ENCODE measurements at places on chromosomes 7 and 10. TPM values are rescaled to one million over a fixed set of nuclear protein-coding genes. Genes with fewer than 3 reads are reported as not detected.
A peak's percentile ranks its signal among the peaks of the same experiment; 100 is the strongest.

DNA sequence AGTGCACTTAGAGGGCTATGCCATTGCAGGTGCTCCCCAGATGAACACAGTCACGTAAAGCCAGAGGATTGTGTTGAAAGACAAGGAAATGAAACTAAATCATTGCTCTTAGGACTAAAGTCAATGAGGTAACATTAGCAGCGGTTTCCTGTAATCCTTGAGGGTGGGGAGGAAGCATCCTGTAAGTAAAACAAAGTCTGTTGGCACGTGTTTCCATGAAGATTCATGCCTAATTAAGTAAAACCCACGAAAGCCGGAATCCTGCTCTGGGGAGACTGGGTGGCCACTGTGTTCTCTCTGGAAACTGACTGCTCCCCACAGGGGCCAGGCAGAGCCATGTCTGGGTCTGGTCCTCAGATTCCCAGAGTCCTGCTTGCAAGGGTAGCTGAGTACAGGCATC is 18.3 kb downstream of the STEAP1B start:
- no peak for DNase-seq

The PRLHR gene
- total RNA-seq, result 0.36 TPM

The ST7 gene
- 50.1 TPM for total RNA-seq

The AKR1C1 gene
- total RNA-seq, result 22.4 TPM

DNA sequence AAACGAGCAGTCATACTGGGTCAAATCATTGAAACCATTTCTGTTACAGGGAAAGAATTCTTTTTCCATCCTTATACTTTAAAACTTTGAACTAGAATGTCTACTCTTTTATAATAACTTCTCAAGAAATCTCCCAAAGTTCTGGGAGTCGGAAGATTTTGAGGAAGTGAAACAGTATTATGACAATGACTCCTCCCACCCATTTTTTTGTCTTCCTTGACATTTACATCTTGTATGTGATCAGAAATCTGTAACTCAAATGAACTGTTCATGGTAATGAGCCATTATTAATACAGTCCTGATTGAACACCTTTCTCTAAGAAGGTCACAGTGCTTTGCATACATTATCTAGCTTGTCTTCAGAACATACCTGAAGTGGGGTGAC is 227.4 kb downstream of the CELF2 start:
- no peak for DNase-seq

The CALD1 gene
- 41.8 TPM for total RNA-seq

GRCh38 chr7:13898957-13899670 is 90.4 kb downstream of the ETV1 start:
- peak; percentile 69 for DNase-seq

The SPOCK2 gene
- 118 TPM for total RNA-seq

GRCh38 chr7:95501261-95501832 is 15.6 kb downstream of the ASB4 start:
- no peak for DNase-seq
